ENCODE measurements at places on chromosomes 2 and 18.

GRCh38 chr2:190355968-190356644 lies 12.7 kb downstream of the INPP1 start:
- DNase-seq: no peak

DNA sequence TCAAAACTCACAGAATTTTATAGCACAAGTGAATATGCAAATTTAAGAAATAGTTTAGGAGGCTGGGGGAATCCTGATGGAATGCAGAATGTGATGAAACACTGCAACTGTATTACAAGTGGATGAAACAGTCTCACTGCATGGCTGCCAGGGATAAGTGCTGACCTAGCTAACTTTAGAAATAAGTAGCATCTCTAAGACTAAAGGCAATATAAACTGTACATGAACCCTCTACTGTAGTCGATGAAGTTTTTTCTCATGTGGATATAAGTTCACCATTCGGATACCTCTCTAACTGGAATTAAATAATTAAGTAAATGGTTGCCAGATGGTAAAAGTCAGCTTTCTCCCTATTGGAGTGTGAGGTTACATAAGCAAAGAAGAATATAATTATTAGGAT lies 777.8 kb upstream of the RAB6C start:
- no peak for DNase-seq

- no peak for DNase-seq
Measured at GRCh38 chr2:222146488-222146887, 152.3 kb downstream of the PAX3 start.

- no peak for DNase-seq
Measured at GRCh38 chr2:28098501-28099225, 208.1 kb downstream of the BABAM2 start.

DNA sequence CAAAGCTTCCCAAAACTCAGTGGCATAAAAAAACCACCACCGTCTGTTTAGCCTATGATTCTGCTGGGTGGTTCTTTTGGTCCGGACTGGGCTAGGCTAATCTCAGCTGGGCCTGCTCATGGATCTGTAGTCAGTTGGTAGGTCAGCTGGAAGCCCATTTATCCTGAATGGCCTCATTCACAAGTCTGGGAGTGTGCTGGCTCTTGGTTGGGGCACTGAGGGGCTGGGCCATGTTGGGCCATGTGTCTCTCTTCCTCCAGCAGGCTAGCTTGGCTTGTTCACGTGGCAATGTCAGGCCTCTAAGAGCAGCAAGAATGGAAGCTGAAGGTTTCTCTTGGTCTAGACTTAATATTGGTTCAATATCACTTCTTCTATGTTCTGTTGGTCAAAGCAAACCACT lies 95.7 kb upstream of the HS6ST1 start:
- DNase-seq: no peak

DNA sequence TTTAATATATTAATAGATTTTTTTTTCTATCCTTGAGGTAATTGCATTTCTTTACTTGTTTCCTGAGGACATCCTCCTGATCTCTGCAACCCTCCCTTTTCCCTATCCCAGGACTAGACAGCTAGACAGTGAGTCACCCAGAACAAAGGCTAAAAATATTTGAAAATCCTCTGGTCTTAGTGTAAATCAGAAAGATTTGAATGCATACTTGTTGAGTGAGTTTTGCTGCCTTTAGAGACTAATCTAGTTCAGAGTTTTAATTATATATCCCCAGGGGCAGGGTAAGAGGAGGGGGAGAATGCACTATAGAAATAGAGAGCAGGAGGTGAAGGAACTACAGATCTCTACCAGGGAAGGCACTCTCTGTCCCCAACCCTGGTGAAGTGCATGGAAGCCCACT lies 202.3 kb upstream of the TCF4 start:
- DNase-seq: no peak

Measured in CD4-positive, alpha-beta T cell treated with Interferon gamma for 1 hour (primary cell).